GM12864 (cell line): ENCODE measurements at places on chromosomes 3 and 15.

- DNase-seq, result no peak
These were observed 76.0 kb upstream of the DCBLD2 start for GRCh38 chr3:98977520-98977919.

GRCh38 chr3:124986192-124987143 lies 51.9 kb upstream of the MUC13 start:
- no peak for DNase-seq

DNA sequence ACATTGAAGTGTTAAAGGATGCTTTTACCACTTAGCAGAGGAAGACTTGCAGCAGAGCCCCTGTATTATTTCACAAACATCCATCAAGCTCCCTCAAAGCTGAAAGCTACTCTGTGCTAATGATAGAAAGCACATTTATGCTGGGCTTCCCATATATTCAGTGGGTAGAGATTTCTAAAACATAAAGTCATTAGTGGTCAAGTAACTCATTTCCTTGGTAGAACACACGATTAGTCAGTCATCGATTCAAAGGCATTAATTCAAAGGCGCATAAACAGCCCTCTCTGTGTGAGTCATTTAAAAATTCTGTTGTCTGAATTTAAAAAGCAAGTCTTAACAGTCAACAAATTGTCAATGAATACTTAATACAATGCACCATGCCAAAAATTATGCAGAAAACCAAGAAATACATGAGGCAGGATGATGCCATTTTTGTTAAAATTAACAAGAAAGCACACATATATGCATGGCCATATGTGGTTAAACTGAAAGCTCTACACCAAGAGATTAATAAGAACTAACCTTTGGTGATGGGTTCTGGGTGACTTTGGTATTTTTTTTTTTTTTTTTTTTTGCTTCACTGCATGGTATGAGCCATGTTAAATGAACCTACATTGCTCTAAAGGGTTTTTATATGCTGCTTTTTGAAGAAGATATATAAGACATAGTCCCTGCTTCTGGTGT lies 61.7 kb downstream of the LDHAL6B start:
- no peak for DNase-seq

- DNase-seq, result no peak
These were observed 11.9 kb downstream of the KCNAB1 start for GRCh38 chr3:156132313-156132712.

DNA sequence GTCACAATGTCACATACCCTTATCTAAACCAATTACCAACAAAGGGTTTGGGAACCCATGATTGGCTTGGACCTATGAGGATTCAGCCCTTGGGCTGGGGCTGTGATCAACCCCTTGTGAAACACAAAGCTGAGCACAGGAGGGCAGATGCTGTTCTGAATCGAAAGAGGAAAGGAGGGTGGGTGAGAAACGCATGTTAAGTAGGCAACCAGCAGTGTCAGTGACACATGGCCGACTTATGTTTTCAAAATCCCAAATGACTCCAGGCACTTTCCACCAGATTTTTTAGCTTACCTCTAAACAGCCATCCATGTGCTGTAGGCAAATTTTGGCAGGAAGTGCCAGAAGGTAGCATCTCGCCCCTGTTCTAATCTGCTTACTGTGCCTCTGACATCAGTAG lies 34.1 kb upstream of the KLHL25 start:
- no peak for DNase-seq

- no peak for DNase-seq
These were observed 49.8 kb upstream of the SSR3 start for GRCh38 chr3:156604642-156605144.

GRCh38 chr15:69997161-69997485 lies 100.6 kb downstream of the TLE3 start:
- DNase-seq, result no peak

DNA sequence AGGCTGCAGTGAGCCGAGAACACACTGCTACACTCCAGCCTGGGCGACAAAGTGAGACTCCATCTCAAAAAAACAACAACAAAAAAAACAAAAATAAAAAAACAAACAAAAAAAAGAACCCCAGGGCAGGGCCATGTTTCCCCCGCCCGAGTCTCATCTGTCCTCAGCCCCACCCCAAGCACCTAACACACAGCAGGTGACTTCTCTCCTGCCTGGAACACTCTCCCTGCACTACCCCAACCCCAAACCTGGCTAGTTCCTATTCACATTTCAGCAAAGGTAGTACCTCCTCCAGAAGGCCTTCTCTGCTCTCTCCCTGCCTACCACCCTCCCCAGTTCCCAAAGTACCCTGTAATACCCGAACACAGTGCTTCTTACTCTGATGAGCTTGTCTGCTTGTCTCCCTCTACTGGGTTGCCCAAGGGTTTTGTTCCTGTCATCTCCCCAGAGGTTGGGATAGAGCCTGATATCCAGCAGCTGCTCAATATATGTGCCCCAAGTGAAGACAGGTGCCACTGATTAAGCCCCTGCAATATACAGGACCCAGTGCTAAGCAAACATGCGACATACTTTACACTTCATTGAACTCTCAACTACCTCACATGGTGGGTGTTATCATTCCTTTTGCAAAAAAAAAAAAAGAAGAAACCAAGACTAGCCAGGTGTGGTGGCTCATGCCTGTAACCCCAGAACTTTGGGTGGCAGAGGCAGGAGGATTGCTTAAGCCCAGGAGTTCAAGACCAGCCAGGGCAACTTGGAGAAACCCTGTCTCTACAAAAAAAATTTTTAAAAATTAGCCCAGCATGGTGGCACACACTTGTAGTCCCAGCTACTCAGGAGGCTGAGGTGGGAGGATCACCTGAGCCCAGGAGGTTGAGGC lies 103.6 kb downstream of the DAPK2 start:
- no peak for DNase-seq

GRCh38 chr3:9231937-9232336 lies 17.5 kb downstream of the SRGAP3 start:
- DNase-seq, result no peak
